ENCODE measurements at places on chromosomes 12 and 14.

GRCh38 chr12:120056739-120057138, 59.8 kb downstream of the RAB35 start:
- no peak for DNase-seq

- DNase-seq, result no peak
Observed at GRCh38 chr12:105252901-105253300, 16.9 kb upstream of the APPL2 start.

- no peak for DNase-seq
Observed at GRCh38 chr14:102768223-102769048, 8.8 kb upstream of the TRAF3 start.

DNA sequence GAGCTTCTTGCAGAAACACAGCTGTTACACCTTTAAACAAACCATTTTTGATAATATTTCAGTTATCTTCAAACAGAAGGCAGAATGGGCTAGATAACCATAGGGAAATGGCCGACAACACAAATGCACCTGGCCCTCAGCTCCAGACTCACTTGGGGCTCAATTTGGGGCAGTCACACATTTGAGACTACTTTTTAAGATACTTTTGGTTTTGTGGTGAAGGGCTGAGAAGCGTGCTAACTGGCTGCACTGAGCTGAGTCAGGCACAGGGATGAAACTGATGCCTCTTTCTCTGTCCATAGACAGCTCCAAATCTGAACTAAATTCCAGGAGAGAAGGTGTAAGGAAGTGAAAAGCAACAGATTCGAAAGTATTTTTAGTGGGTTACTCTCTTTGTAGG, 18.5 kb upstream of the GRIP1 start:
- DNase-seq, result no peak

DNA sequence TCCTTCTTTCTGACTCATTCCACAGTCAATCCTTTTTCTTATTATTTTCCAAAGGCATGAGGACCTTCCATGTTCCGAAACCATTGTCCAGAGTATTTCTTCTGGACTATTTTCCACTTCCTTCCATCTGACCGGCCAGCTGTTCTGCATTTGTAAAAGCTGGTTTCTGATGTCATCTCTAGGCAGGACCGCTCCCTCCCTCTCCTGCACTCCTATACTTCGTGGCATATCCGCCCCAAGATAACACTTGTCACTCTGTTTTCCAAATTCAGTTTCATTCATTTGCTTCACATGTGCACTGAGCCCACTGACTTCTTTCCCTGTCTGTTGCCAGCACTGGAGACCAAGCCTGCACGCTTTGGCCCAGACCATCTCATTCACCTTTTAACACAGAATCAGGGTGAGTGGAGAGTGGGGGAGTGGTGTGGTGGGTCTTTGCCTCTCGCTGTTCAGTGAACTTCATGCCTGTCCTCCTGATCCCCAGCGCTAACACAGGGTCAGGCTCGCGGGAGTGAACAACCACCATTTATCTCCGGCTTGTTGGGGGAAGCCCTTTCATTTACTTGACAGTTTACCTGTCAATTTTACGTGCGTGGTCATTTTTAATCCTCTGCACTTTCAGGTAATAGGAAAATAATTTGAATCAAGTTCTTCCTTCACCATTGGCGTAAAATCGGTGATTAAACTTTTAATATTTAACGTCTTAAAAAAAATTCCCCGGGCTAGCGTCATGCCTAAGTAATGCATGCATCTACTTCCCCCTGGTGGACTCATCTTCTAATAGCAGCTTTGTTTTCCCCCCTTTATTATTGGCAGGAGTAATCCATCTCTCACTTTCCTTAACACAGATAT, 52.5 kb downstream of the C12orf75 start:
- DNase-seq, result no peak

DNA sequence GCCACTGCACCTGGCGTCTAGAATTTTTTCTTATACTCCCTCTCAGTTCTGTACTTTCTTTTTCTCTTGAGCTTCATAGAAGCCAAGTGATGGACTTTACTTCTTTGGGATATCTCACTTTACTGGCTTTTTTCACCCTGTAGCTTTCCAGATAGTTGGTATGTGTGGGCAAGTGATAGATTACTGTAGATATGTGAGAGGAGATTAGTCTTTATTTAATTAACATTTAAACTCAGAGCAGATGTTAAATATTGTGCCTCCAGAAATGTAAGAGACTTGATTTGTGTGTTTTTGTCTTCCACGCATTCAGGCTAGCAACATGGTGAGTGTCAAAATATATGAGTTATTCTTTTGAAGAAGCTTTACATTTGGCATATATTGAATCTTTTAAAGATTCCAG, 39.5 kb upstream of the SLC17A8 start:
- DNase-seq, result no peak

DNA sequence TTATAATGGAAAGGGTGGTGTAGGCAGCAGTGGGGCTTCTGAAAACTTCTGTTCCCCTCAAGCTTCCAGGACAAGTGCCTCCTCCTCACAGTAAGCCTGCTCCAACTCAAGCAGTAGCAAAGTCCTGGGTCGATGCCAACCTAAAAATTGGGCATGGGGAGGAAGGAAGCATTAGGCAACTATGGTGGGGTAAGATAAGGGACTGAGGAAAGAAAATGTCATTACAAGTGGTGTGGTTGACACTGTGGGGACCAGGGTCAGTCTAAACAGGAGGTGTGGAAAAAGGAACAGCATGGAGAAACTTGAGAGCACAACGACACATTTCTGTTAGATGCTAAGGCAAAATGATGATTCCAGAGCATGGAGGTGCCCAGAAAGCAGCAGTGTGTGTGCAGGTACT, 34.9 kb downstream of the WIF1 start:
- no peak for DNase-seq

GRCh38 chr12:14264316-14264715, 101.2 kb upstream of the ATF7IP start:
- no peak for DNase-seq

DNA sequence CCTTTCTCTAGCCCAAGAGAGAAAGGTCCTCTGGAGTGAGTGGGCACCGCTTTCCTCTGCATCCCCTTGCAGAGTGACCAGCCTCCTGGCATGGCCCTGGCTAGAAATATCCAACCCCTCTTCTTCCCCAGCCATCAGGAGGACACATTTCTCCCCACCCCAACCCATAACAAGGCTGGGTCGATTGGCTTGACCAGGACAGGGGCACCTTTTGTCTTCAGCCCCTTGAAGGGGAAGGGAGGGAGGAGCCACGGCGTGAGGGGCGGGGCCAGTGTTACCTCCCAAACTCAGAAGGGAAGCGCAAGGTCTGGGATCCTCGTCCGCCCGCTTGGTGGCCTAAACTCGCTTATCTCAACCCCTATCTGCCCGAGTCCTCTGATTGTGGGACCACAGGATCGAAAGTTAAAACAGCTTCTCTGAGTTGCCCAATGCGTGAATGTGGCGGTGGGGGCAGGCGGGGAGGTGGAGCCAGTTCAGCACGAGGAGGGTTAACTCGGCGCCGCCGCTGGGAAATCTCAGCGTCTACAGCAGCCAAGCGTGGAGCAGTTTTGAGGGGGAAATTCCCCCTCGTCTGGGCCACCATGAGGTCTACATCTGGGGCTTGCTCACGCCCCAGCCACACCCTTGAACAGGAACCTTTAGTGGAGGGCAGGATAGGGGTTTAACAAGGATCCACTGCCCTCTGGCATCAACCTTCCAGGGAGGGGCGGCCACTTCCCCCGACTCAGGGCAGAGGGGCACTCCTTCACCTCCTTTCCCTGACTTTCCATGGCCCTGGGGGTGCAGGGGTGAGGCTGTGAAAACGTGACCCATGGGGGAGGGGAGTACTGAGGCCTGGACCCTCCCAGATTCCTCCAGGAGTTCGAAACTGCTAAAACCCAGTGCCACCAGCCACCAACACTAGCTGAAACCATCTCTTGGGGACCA, 795 bp downstream of the STAT6 start:
- peak; percentile 90 for DNase-seq

DNA sequence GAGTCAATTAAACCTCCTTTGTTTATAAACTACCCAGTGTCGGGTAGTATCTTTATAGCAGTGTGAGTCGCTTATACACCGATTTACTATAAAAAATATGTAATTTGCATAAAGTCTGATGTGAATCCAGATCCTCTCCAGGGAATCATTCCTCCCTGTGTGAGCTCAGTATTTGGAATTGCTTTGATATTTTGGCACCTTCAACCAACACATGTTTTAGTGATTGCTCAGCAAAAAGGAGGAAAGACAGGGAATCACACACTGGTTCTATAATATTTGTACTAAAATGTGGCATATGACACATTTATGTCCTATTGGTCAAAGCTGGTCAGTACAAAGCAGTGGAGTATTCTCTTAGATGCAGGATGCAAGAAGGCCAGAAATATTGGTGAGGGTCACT, 703.9 kb upstream of the ATXN7L3B start:
- DNase-seq, result no peak

DNA sequence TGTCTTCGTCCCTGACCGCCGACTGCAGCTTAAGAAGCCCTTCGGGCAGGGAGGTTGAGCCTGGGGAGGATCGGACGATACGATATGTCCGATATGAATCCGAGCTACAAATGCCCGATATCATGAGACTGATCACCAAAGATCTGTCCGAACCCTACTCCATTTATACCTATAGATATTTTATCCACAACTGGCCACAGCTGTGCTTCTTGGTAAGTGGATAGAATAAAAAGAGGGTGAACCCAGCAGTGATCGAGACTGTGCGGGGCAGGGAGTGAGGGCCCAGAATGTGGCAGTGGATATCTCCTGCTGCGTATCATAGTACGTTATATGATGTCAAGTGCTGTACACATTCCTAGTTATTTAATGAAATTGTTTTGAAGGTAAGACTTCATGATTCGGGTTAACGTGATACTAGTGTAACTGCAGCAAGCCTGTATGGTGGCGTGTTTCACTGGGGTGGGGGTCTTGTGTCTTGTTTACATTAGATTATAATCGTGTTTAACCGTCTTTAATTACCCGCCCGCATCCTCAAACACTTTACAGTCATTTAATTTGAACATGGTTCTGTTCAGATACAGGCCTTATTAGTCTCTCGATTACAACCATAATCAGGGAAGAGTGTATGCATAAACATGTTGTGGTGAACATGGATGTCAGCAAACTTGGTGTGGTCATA, 1.3 kb downstream of the NAA30 start:
- DNase-seq, result no peak

DNA sequence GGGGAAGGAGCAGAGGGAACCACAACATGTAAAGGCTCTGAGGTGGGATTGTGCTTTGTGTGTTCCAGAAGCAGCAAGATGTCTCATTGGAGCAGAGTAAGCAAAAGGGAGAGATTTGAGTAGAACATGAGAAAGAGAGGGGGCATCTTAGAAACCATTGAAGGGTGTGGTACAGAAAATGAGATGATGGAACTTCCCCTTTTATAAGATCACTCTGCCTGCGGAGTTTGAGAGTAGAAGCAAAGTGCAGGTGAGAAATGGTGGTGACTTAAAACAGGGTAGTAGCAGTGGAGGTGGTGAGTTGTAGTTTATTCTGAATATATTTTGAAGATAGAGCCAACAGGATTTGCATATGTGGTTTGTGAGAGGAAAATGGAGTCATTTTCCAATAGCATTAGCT, 56.0 kb downstream of the FBXO34 start:
- no peak for DNase-seq

GRCh38 chr12:57717846-57718640, 20.5 kb downstream of the AGAP2 start:
- DNase-seq, result no peak

GRCh38 chr12:24705216-24705615, 243.7 kb downstream of the BCAT1 start:
- DNase-seq, result no peak

DNA sequence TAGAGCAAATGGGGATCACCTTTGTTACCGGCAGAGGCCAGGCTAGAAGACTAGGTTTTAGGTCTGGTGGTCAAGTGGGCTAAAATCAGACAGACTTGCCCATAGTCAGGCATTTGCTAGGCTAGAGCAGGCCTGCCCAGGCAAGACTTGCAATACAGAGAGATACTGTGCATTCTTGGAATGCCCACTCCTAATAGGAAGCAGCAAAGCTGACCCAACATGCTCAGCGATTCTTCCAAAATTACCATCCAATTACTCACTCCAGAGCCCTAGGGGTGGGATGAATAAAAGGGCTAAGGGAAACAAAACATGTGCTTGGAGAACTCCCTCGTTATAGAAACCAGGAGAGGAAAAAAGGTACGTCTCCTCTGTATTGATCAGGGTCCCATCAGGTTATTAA, 187.8 kb upstream of the AMIGO2 start:
- no peak for DNase-seq

- DNase-seq, result no peak
Observed at GRCh38 chr14:77615361-77616132, 890 bp downstream of the SPTLC2 start.

DNA sequence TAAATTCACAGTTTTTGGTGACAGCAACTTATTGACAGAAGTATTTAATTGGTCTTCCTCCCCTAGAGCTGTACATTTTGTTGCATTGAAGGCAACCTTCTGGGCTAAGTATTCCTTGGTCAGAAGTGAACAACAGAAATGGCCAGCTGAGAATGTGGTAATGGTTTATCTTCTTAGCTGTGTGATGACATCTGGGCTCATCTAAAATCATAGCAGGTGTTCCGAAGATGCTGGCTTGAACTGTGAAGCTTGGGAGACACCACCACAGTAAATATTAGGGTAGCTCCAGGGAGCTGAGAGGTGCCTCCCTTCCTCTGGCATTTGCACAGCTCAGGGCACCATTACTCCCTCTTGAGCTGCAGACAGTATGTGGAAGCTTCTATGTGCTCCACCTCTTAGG, 3.7 kb upstream of the PTPRB start:
- no peak for DNase-seq

DNA sequence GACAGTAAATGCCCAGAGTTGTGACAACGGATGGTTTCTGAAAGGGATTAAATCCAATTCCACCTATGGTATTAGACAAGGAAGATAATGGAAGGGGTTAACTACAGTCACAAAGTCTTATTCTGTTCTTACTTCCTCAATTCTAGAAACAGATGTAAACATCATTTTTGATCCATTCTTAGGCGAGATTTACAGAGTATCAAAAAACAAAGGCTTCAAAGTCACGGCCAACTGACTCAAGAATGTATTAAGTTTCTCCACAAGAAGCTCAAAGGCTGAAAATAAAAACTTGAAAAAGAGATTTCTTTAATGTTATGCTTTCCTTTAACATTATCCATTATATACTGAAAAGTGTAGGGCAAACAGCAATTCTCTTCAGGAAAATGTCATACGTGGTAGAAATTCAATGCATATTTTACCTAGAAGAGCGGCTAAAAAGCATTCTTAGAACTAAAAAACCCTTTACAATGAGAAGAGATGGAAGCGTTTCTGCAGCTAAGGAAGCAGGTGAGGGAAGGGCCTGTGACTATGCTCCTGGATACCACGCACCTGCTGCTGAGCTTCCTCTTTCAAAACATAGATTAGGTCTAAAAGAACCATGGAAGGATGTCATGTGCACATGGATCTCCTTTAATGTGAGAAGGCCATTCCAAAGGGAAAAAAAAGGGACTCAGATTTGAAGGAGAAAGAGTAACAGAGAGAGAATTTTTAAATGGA, 185.8 kb downstream of the STXBP6 start:
- no peak for DNase-seq

GRCh38 chr12:3187846-3188770, 110.9 kb downstream of the TSPAN9 start:
- DNase-seq, result no peak

- DNase-seq, result no peak
Observed at GRCh38 chr14:104898870-104899510, 25.7 kb upstream of the PLD4 start.

GRCh38 chr12:10140001-10140400, 10.0 kb upstream of the CLEC7A start:
- no peak for DNase-seq

Data from tibial artery (tissue), 4 donors.